ENCODE measurements at places on chromosomes 5 and 9.

DNA sequence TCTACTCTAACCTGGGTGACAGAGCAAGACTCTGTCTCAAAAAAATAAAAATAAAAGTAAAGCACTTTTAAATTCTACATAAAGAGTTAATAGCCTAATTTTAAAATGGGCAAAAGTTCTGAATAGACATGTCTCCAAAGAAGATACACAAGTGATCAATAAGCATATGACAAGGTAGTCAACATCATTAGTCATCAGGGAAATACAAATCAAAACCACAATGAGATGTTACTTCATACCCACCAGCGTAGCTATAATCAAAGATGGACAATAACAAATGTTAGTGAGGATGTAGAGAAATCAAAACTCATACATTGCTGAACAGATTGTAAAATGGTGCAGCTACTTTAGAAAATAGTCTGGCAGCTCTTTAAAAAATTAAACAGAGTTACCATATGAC lies 64.1 kb downstream of the IQGAP2 start:
- no peak for DNase-seq

DNA sequence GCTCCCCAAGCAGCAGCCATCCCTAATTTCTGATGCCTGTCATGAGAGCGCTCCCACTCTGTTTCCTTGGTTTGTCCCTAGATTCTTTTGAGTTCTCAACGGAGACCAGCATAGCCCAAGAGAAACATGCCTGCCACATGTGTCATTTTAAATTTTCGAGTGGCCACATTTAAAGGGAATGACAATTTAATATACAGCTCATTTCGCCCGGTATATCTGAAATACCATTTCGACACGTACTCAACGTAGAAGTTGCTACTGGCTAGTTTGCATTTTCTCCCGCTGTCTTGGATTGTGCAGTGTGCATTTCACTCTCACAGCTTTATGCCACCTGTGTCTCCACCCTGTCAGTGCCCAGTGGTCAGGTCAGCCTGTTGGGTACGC lies 21.0 kb downstream of the LPCAT1 start:
- DNase-seq = no peak

DNA sequence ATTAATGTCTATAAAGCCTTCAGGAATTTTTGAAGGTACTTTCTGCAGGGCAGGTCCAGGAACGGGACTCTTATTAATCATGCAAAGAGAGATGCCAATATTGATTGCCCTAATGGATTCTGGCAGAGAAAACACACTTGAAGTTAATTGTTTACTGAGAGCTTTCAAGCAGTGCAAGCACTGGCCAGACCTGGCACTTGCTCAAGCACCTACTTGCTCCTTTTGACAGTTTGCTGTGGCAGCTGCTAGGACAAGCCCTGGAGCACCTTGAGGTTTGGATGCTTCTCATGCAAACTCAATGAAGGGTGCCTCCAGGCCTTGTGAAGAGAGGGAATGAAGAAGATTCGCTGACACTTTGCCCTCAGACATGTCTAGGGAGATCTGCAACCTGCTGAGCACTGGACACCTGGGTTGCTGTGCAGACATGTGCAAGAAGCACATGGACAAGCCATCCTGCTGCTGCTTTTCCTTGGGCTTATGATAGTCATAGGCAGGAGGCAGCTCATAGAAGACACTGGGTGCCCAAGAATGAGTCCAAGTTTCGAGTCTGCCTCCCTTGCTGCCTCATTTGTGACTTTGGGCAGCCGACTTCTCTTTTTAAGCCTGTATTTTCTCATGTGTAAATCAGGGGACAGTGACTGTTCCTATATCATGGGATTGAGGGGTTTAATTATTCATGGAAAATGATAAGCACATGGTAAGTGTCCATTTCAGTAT lies 88.8 kb upstream of the EQTN start:
- no peak for DNase-seq

GRCh38 chr5:124659798-124660197 lies 86.6 kb downstream of the ZNF608 start:
- DNase-seq = no peak

DNA sequence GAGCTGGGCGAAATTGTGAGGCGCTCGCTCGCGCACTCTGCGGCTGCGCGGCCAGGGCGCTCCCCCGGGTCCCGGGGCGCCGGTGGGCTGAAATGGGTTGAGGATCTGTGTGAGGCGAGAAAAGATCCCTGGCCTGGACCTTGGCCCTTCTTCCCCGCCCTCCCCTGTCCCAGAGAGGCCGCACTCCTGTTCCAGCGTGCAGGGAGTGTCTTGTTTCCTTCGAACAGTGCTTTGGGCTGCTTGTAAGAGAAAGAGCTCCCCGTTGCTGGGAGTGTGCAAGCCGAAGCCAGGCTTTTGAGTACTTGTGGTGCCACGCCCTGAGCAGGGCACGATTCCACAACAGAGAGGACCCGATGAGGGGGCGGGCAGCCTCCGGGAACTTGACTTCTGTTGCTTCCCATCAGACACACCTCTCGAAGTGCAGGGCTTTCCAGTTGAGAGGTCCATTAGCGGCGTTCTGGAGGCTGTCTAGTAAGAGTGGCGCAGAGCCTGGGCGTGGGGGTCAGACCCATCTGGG lies 535 bp downstream of the DOLPP1 start:
- DNase-seq = no peak

DNA sequence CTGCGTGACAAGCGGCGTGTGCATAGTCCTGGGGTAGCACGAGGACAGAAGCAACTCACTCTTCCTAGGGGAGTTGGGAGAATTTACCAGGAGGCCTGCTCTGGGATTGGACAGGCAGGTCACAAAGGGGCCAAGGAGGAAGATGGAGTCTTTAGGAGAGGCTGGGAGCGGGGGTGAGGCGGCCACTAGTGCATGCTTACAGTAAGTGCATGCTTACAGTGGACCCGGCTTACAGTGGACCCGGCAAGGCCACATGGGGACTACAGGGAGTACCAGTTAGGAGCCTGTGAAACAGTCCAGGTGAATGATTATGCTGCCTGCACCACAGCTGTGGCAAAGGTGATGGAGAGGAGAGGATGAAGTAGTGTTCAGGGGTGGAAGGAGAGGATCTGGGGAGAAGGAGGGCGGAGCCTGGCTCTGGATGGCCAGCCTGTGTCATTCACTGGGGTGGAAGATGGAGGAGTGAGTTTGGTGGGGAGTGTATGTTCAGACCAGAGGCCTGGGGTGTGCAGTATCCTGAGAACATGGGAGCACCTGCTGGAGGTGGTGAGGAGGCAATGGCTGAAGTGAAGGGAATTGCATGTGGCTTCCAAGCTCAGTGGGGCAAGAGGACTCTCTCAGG lies 78.7 kb downstream of the CRB2 start:
- DNase-seq = peak; percentile 20

DNA sequence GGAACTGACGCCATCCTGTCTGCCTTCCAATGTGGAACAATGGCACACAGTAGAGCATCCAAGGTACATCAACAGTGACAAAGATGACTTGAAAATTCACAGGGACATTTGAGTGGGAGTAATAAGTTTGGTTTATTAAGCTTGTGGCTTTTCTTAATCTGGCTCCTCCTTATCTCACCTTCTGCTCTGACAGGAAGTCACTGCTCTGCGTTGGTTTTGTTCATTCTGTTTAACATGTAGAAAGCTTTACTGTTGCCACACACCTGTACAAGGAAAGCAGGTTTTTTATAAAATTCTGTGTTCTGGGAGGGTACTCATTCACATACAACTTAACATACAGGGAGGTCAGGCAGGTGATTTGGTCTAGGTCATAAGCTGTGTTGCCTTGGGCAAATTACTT lies 1.6 kb upstream of the GZMK start:
- no peak for DNase-seq

DNA sequence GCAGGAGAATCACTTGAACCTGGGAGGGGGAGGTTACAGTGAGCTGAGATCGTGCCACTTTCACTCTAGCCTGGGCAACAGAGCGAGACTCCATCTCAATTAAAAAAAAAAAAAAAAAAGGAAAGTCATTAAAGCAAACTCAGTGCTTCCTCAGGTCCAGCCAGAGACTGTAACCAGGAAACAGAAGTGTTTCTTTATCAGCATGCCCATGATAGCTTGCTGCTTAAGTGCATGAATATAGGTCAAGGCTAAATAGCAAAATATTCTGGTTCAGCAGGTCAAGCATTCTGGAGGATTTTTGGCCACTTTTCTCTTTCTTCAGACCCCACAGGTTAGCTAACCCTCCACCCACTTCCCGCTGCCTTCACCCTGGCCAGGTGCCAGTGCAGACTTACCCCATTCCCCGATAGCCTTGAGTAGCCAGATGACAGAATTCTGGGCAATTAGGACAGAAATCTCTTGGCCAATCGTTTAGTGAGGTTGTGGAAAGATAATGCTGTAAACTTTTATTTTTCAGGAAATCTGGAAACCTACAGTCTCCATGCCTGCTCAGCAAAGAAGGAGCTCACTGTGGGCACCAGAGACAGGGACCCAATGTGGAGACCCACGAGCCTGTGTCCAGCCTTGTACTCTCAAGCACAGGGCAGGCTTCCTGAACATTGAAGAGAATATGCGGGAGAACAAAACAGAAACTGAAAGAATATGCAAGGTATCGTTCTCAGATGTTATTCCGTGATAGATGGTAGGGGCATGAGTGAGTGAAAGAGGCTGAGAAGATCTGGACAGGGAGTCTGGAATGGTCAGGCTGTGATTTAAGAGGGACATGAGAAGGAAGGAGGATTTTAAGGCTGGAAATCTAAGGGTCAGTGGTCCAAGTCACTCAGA lies 4.2 kb upstream of the UGT3A2 start:
- no peak for DNase-seq

DNA sequence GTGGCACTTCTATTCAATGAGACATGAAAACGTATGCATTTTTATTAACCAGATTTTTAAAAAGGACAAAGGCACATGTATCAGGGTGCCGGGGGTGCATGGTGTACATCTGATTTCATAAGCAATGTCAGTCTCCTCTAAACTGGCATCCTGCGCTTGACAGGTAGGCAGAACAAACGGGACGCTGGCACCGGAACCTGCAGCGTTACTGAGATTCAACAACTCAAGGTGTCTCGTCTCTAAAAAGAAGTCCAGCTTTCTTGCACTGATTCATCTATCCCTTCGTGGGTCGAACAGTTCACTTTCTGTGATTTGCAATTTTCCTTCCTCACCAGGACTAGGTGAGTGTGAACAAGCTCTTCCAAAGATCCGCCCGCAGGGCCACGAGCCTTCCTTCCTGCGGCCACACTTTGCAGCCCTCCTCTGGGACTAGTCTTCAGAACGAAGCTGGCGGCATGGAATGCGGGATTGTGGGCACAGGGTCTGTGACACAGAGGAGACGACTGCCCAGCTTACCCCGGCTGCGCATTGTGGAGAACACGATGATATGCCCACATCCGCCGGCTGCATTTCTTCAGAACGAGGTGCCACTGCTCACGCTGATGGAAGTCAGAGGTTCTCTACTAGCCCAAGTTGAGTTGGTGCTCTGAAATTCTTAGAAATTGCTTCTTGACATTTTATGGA lies 7.2 kb downstream of the SLC6A3 start:
- DNase-seq = no peak

- peak; percentile 51 for DNase-seq
Observed at GRCh38 chr5:14902826-14903560, 31.4 kb upstream of the ANKH start.

GRCh38 chr9:130198501-130199179 lies 26.4 kb downstream of the NCS1 start:
- DNase-seq = no peak

- DNase-seq = peak; percentile 33
Observed at GRCh38 chr5:148966348-148966747, 96.5 kb downstream of the SH3TC2 start.

DNA sequence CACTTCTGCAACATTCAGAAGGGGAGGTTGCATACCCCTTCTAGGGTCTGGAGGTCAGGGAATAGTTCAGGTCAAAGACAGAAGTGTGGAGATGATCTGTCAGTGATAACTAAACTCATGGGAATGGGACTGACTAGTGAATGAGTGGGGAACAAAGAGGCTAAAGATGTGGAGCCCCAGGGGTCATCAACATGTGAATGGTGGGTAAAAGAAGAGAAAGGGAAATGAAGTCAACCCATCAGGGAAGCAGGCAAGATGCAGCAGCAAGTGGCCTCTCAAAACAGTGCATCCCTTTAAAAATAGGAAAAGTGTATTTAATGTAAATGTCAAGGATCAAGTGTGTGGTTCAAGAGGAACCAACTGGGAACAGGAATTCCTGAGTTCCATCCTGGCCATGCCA lies 69.9 kb downstream of the PLPPR1 start:
- no peak for DNase-seq

- DNase-seq = no peak
Observed at GRCh38 chr5:158436271-158437065, 577.5 kb upstream of the CLINT1 start.

- DNase-seq = no peak
Observed at GRCh38 chr9:114053246-114054005, 24.7 kb downstream of the AMBP start.

DNA sequence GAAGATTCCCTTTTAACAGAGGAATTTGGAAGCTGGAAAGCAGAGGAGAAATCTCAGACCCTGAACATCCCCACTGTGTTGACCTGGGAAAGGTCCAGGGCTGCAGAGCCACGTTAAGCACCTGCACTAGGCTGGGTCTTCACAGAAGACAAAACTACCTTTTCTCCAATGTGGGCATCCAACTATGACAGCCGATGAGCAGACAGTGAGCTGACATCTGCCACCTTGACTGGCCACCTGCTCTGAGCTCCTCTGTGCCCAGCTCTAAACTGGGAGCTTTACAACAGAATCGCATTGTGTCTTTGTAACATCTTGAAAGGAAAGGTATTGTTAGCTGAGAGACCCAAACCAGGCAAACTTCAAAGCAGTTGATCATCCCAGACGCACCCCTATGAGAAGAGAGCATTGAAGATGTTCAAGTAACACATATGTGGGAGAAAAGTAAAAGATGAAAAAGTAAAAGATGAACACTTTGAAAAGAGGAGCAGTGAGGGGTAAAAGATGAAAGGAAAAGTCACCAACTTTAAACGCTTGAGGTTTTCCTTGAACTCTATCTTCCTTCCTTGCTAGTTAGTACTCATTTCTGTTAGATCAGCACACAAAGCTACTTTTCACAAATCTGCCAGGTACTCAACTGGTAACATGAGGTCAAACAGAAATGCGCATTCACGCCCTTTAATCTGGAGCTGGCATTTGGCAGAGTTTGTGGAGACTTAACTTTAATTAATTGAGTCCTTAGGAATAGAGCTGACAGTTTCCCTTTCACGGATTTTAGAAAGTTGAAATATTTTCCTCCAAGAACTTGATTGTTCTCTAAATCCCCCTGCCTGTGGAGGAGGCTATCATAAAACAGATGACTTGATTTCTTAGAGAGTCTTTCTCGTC lies 53.2 kb upstream of the CTXN3 start:
- no peak for DNase-seq

DNA sequence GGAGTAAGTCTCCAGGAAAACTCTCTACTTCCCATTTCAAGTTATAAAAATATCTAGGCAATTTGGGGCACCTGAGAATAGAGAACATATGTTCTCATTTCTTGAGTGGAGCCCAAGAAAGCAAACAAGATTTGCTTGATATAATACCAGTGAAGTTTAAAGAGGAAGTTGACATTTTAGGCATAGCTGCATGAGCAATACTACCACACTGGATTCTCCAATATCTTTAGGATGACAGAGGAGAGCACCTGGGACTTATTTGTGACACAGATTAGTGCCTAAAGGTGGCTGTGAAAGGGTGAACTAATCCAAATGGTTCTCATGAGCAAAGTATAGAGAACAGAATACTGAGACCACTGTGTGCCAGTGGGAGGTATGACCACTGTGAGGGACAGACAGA lies 423.5 kb upstream of the RIOK2 start:
- no peak for DNase-seq

All from RWPE1 (cell line).